ENCODE measurements at places on chromosomes 11 and 22.

DNA sequence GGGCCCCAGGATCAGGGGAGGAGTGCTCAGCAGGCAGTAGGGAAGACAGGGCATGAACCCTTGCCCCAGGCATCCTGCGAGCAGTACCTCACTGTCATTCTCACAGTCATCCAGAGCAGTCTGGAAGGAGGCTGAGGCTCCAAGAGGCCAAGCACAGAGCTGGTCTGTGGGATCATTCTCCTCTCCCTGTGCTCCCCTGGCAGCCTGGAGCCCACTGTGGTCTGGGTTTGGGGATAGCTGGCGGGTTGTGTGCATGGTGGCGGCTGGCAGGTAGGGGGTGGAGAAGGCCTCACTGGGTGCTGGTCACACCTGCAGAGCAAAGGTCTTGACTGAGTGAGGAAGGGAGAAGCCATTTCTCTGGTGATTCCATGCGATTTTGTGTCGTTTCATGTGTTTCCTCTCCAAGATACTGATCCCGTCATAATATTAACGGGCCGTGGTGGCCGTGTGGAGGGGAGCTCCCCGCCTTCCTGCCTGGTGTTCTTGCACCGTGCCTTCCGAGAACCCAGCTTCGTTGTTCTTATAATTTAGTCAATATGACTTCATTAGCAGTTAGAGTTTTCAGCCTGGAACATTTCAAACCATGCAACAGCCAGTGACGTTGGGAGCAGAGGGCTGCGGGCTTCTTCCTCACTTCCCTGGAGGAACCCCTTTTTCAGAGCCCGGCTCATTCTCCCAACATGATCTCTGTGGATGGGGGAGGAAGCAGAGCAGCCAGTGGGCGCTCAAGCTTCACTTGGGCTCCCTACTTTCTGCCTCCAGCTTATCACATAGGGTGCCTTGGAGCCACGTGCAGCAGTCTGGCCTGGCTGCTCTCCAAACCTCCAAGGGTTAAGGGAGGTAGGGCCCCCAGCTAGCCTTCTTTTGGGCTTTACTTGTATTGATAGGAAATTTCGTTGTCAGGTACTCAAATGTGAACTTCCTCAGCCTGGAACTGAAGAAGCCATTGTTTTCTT is 20.8 kb upstream of the ADORA2A start:
- no peak for DNase-seq

- DNase-seq: no peak
Observed at GRCh38 chr11:65060913-65061408, 2.6 kb upstream of the NAALADL1 start.

- no peak for DNase-seq
Observed at GRCh38 chr22:39712751-39713525, 142.4 kb downstream of the CACNA1I start.

GRCh38 chr11:30015725-30016412 is 961 bp downstream of the KCNA4 start:
- no peak for DNase-seq

GRCh38 chr11:128338811-128339210 is 248.5 kb downstream of the ETS1 start:
- DNase-seq: no peak

DNA sequence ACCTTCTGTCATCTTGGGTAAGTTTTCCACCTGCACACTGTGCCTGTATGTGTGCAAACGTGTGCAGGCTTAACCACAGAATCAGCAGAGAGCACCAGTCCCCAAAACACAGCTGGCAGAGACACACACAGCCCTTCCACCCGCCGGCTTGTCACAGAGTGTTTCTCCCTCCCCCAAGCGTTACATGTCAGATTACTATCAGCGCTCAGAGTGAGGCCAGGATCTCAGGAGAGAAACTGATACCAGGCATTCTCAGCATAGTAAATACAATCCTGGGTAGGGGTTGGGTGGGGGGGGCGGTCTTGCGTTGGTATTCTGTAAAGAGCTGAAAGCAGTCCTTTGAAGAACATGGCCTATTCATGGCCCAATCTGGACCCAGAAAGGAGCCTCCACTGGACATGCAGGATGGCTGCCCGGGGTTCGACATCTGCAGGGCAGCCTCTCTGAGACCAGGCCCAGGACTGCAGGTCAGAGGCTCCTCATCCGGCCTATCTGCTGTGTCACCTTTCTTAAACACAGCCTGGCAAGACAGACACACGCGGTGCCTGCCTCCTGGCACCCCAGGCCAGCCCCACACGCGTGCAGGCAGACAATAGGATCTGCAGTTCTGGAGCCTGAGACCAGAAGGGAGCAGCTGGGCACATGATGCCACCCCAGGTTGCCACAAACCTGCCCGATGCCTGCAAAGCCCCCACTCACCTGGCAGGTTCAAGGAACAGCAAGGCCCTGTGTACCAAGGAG is 1.7 kb downstream of the OSBPL5 start:
- no peak for DNase-seq

GRCh38 chr22:48262596-48263430 is 1500.4 kb downstream of the TBC1D22A start:
- DNase-seq: no peak

DNA sequence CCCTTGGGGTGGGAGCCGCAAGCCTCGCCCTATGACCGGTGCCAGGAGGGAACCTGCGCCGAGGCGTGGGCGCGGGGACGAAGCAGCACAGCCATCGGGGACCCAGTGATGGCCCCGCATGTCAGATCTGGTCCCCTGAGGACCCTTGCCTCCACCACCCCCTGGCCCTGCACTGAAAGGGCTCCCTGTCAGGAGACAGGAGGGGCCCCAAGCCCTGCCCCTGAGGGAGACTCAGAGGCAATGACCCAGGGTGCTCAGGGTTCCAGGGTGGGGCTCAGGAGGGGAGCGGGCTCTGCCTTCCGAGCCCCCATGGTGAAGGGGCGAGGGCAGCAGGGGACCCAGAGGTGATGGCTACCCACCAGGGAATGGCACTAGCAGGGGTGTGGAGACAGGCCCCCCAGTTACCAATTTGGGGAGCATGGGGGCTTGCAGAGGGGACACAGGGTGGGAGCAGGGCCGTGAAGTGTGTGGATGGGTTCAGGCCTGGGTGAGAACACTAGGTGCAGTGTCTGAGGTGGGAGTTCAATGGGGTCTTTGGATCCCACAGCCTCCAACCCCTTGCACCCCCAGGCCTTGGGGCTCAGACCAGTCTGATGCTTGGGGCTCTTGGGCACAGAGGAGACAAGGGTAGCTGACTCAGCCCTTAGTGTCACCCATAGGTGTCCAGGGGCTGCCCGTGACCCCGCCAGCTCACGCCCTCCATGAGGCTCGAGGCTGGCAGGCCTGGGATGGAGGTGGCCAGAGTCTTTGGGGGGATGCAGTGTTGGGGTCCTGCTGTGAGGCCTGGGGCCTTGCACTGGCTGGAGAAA is 499 bp downstream of the LRRC56 start:
- DNase-seq: no peak

- no peak for DNase-seq
Observed at GRCh38 chr11:131600628-131601027, 230.2 kb downstream of the NTM start.

DNA sequence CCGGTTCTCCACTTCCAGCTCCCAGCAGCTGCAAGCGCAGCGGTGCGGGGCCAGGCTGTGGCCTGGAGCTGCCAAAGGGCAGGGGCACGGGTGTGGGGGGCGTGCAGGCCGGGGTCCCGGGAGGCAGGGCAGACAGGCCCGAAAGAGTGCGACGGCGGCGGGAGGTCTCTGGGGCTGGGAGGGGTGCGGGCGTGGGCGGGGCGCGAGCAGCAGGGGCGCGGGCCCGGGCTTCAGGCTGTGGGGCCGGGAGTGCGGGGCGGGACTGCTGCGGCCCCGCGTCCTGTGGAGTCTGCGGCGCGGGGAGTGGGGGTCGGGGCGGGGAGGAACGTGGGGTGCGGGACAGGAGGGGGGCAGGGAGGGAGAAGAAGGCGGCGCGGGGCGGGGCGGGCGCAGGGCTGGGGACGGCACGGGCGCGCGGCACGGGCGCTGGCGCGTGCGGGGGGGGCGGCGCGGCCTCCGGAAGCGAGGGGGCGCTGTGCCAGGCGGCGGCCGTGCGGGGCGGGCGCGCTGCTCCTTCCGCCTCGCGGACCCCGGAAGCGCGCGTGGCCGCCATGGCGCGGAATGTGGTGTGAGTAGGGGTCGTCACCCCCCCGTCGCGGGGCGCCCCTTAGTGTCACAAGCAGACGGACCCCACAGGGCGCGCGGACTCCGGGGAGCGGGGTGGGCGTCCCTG is at the start of gene MRPL23:
Gene MRPL23 (plus strand): TSS at position 521 of the 673 bp plus-strand sequence. CDS start 31 bp downstream, at position 552.
- no peak for DNase-seq

DNA sequence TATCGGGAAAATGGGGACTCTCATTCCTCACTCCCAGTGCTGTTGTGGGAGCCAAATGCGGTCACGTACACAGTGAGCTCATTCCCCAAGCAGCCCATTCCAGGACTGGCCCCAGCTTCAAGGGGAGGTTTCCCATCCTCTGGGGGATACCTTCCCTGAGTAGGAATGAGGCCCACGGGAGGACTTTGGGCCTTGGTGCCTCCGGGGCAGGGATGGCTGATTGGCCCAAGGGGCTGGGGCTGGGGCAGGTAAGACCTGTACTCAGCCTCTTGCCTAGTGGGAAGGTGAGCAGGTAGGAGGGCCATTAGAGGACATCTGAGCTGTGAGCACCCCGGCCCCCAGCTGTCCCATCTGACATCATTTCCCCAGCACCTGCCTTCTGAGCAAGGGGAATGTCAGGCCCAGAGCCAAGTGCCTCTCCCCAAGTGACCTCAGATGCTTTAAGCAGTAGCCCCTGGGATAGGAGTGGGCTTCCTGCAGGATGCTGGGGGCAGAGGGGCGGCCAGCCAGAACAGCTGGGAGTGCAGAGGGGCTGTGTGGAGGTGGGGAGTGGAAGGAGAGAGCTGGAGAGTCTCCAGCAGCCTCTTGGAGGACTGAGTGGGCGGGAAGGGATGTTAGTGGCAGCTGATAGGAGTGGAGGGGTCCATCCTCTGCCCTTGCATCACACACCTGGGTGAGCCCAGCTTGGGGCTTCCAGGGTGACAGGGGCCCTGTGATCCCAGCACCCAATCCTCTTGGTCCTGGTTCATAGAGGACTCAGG is 58.4 kb downstream of the CD82 start:
- DNase-seq: peak; percentile 73

DNA sequence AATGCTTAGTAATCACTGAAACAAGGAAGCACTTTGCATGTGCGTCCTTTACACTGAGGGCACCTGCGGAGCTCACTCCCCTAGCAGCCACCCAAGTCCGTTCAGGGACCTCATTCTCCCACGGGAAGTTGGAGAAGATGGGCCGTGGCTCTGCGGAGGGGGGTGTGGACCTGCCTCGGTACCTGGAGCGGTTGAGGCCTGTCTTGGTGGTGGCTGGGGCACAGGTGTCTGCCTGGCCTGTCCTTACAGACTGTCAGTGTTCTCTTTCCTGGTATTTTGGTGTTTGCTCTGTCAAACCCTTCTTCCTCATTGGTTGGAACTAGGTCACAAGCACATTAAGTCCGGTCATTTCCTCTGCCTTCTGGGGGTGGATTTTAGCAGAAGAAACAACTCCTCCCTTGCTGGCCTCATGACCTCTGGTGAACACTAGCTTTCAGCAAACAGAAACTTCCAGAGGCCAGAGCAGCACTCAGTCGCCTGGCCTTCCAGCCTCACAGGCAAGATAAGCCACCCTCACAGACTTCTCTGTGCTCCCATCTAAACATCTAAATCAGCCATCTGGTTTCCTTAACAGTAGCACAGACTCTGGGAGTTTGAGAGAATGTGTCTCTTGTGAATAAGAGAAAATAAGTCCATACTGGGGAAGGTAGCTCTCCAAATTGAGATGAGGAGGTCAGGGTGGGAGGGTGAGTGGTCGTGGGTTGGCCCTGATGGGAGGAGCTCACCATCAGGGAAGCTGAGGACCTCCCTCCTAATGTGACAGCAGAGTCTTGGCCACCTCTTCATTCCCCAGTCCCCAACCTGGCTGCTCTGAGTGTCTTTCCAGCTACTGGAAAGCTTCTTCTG is 8.6 kb downstream of the SNAP29 start:
- no peak for DNase-seq

GRCh38 chr11:119673759-119674336 is 55.2 kb downstream of the NECTIN1 start:
- DNase-seq: no peak

GRCh38 chr22:46452195-46453005 is 85.0 kb downstream of the CELSR1 start:
- no peak for DNase-seq

- no peak for DNase-seq
Observed at GRCh38 chr22:24059121-24059520, 48.0 kb downstream of the CABIN1 start.

GRCh38 chr11:112765337-112765736 is 195.9 kb upstream of the NCAM1 start:
- DNase-seq: no peak

- DNase-seq: no peak
Observed at GRCh38 chr11:129380413-129380812, 4.8 kb downstream of the BARX2 start.

DNA sequence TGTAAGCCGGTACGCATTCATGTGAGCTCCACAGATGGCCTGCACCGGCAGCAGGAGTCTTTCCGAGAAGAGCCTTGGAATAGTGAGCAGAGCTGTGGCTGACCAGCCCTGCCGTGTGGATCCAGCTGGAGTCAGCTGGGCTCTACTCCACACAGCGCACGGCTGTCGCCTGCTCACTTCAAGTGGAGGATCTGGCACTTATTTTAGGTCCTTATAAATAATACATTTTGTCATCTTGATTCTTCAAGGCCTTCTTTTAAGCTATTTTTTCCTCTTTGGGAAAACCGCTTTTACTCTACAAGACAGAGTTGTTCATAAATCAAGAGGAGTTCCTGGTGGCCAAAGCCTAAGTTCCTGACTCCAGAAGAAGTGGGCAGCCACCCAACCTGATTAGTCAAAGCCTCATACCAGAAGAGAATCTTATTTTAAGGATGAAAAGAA is 93.8 kb downstream of the KCNC1 start:
- DNase-seq: no peak

DNA sequence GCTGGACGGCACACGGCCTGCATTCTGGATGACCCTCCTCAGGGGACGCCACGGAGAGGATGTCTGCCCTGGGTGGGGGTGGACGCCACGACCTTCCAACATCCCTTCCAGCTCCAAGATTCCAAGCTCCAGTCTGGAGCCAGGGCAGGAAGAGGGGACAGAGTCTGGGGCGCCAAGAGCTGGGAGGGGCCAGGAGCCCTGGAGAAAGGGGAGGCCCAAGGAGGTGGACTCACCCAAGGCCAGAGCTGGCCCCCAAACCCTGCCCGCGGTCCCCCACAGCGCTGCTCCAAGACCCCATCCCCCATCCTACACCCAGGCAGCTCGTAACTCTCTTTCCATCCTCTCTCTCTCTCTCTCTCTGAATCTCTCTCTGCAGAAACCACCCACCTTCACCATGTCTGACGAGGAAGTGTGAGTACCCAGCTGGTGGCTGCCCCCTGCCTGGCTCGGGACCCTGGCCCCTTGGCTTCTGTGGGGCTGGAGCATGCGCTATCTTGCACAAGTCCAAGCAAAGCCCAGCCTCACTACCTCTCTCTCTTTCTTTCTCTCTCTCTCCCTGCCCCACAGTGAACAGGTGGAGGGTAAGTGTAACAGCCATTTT is 3.1 kb downstream of the TNNT3 start:
- no peak for DNase-seq

Data from NCI-H69 (cell line).